Urinary bladder (tissue), 4 donors: ENCODE measurements at places on chromosomes 3 and 15. TPM values are rescaled to one million over a fixed set of nuclear protein-coding genes. Genes with fewer than 3 reads are reported as not detected.

GRCh38 chr3:74357881-74358280, 256.6 kb downstream of the CNTN3 start:
- DNase-seq, result peak; percentile 79

DNA sequence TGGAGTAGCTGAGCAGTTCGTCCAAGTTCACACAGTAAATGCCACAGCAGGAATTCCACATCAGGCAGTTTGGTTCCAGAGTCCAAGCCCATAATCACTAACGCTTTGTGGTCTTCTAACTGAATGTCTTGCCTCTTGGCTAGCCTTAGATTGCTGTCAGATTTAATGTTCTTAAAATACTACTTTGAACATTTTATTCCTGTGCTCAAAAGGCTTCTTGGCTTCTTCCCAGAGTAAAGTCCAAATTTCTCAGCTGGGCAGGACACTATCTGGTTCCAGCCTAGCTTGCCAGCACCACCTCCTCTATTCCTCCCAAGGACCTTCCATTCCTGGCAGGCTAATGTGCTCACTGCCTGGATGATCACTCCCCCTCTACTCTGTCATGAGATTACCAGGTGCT, 256.9 kb downstream of the SQOR start:
- peak; percentile 68 for DNase-seq

Gene TMEM45A
- polyA plus RNA-seq, result 30.3 TPM

- no peak for DNase-seq
Measured at GRCh38 chr15:98773616-98774015, 125.3 kb downstream of the IGF1R start.

- no peak for DNase-seq
Measured at GRCh38 chr3:151199554-151200438, 3.2 kb downstream of the GPR171 start.

GRCh38 chr15:97143592-97144376, 813.3 kb downstream of the NR2F2 start:
- DNase-seq, result no peak

Gene MED12L
- polyA plus RNA-seq, result 0.11 TPM

- no peak for DNase-seq
Measured at GRCh38 chr3:61417352-61417751, 144.0 kb upstream of the PTPRG start.

Gene RHOV
- 4.0 TPM for polyA plus RNA-seq

DNA sequence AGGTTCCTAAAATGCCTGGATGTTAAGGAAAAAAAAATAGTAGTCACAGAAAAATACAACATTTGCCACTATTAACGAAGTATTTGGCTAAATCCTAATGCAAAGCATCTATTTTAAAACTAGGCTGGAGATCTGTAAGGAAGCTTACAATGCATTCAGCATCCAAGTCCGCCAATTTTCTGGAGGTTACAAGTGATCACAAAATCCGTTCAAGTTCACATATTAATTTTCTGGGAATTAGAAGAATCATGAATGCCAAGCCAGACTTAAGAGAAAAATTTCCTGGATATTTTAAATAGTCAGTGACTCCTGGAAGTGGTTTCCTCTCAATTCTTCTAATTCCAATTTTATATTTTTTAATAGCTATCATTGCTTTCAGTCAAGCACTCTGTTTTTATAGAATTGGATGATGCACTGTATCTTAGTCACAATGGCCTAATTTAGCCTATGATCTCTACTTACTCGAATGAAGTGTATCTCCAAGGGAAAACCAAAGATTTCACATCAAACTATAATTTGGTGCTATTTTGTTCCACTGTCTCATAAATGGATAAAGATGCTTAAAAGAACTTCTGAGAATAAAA, 60.4 kb downstream of the P3H2 start:
- DNase-seq, result no peak
